NCI-H1930 (cell line): ENCODE measurements at places on chromosomes 3 and 15.

DNA sequence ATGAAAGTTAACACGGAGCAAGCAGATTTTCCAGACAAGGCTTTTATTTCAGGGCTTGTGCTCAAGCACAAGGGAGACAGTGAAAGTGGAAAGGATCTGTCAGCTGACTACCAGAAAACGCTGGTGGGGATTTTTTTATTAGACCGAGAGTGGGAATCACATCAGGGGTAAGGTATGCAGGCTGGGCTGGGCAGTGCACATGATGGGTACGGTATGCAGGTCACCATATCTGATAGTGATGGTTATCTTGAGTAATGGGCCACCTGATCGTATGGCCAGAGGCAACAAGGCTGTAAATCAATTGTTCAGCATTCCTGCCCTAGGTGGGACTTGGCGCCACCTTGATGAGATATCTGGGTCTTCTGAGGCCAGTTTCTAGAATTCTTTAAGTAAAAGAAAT lies 36.9 kb upstream of the PIAS1 start:
- no peak for DNase-seq

- DNase-seq = no peak
Observed at GRCh38 chr3:9627901-9628633, 21.2 kb upstream of the MTMR14 start.

DNA sequence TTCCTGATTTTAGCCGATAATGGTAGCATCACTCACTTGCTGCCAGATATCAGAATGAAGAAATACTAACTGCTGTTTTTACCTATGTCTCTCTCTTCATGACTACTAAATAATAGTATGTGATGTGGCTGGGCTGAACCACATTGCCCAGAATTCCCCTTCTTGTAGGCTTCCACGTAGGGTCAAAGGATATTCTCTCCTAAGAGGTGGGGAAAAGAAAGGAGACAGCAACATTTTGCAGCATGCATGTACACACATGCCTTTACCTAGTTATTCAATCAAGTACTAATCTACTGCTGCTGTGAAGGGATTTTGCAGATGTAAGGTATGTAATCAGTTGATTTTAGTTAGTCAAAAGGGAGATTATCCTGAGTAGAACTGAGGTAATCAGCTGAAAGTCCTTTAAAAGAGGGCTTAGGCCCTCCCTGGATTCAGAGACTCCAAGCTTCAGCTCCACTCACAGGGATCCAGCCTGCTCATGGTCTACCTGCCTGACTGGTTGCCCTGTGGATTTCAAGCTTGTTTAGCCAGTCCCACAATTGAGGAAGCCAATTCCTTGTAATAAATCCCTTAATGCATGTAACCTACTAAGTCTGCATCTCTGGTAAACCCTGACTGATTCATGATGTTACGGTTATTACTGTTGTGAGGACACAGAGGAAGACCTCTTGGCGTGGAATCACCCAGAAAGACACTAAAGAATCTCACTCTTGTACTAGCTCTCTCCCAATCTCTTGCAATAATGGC lies 20.4 kb downstream of the PLD1 start:
- no peak for DNase-seq

GRCh38 chr3:50559702-50560101 lies 7.8 kb downstream of the C3orf18 start:
- DNase-seq = no peak

GRCh38 chr3:192864941-192865340 lies 52.7 kb downstream of the MB21D2 start:
- no peak for DNase-seq

DNA sequence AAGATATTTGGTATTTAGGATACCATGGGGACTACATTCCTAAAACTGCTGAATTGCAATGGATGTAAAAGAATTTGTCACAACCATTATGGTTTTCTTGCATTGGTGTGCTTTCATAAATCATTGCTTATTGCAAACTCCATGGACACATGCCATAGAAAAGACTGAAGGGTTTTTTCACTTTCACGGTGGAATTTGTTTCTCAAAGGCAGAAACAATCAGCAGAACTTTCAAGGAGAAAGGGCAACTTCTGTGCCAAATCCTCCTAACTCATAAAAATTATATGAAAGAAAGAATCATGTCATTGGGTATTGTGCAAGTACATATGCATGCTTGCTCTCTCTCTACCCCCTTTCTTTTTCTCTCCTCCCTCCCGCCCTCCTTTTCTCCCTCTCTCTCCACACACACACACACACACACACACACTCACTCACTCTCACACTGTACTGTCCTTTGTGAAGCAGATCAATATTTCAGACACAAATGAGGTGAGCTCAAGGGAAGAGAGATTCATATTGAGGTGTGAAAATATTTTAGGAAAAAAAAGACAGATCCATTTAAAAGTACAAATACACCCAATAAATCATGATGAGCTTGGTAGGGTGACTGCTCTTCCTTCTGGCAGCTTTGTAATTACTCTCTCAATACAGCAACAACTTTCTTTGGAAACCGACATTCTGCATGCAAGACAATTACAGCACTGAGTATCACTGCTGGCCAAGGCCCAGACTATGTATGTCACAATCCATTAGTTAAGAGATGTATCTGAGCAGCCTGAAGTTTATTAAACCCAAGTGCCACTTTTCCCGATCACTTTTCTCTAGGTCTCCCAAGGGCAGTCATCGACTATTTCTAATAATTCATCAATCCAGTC lies 492.6 kb downstream of the TUSC7 start:
- DNase-seq = no peak

DNA sequence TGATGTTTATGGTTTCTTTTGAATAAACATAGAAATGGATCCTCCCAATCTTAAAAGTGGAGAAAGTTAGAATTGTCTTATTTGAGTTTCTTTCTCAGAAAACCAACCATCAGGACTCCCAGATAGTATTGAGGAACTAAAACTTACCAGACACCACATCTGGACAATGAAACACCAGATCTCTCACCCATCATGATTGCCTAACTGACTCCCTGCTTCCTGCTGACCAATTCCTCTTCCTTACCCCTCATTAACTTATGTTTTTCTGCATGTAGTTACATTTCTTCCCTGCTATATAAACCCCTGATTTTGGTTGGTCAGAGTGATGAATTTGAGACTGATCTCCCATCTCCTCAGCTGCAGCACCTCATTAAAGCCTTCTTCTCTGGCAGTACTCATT lies 242.0 kb upstream of the SETMAR start:
- DNase-seq = no peak

- DNase-seq = no peak
Observed at GRCh38 chr3:169390271-169390670, 273.2 kb downstream of the MECOM start.

- no peak for DNase-seq
Observed at GRCh38 chr3:30455840-30456239, 150.6 kb upstream of the TGFBR2 start.

DNA sequence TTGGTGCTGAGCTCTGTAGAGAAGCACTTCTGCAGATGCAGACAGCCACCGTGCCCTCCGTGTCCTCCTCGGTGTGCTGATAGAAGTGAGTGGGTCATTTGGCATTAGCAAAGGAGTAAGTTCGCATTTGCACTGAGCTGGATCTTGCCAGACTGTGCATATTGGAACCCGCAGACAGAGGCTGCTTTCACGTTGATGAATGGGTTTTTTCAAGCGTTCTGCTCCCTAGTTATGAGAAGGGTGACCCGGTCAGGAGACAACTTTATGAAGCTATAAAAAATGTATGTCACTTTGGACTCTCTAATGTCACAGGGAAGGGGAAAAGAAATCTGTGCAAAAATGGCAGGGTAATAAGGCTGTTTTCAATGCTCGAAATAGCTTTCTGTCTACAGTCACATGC lies 739.4 kb downstream of the MCTP2 start:
- DNase-seq = no peak

DNA sequence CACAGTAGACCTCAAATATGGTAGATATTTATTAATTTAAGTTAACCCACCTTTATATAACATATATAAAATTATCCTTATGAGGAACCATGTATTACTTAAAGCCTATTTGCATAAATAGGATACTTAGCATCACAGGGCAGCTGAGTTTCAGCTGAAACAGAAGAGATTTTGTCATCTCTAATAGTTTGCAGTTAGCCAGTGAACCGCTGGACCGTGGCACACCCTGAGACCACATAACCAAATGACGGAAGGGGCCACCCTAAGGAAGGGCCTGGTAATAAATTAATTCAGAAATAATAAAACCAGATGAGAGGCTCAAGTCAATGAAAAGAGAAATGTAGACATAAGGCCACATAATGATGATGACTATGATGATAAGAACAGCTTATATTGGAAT lies 107.7 kb downstream of the MYO5A start:
- no peak for DNase-seq

DNA sequence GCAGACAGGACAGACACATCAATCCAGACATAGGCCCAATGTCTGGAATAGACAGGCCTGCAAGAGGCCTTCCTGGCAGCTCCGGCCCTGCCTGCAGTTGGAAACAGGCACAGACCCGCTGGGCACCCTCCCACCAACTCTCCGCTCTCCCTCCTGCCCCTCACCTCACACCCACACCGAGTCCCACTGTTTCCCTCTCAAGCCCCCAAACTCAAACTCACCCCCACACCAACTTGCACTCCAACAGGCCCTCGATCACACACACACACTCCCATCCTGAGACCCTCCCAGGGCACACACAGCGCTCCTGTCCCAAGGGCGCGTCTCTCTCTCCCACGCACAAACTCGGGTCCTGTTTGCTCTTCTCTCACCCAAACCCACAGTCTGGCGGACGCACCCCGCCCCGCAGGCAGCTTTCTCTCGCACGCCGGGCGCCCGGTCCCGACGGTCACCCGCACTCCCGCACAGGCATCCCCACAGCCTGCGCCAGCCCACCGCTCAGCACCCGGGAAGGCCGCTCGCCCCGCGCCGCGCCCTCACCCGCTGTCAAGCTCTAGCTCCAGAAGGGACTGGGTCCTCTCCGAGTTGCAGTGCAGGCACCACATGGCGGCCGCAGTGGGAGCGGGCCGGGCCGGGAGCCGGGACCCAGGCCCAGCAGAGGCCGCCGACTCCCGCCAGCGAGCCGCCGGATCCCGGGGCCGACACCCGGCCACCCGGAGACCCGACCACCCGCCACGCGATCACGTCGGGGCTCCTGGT lies 106.2 kb downstream of the IQSEC1 start:
- DNase-seq = no peak

DNA sequence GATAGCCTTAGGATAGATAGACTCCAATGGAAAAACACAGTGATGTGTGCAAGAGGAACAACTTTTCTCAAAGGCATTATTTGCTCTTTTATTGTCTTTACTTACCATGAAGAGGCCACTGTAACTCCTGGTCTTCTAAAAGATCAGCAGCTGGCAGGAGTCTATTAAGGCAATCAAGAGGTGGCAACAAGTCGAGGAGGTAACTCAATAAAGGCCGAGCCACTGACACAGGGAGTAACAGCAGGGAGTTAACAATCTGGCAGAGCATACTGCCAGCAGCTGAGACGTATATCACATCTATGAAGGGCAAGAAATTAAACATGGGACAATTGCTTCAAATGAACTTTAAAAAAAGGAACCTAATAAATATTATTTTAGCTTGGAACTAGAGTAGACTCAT lies 106.2 kb downstream of the HERC1 start:
- no peak for DNase-seq

DNA sequence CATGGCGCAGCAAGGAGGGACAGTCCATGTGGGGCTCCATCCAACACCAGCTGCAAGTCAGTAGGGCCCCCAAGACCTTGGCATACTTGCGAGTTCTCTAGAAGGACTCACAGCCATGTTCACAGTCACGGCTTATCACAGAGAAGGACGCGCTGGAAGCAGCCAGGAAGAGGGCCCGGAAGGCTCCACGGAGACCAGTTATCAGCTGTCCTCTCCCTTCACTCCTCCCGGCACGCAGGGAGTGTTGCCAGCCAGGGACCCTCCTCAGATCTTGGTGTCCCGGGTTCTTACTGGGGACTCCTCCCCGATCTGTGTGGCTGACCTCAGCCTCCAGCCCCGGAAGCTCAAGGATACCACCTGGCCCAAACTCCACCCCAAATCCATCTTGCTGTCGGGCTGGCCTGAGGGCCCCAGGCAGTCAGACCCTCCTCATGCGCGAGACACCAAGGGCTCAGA lies 68.0 kb downstream of the SLTM start:
- DNase-seq = no peak

- DNase-seq = no peak
Observed at GRCh38 chr3:44108481-44108880, 133.2 kb upstream of the TOPAZ1 start.

DNA sequence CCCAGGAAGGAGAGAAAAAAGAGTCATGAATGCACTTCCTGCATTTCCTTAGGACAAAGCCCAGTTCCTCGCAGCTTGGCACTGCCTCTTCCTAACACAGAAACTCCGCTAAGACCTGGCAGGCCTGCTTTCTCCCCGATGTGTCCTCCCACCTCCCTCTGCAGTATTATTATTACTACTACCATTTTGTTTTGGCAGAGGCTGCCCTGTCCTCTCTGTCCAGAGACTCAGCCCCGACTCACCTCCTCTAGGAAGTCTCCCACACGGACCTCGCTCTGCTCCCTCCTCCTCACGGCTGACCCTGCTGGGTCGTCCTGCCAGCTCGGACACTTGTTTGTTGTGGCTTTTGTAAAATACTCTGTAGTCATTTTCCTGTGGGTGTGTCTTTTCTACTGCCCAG lies 107.2 kb upstream of the HACD2 start:
- no peak for DNase-seq

DNA sequence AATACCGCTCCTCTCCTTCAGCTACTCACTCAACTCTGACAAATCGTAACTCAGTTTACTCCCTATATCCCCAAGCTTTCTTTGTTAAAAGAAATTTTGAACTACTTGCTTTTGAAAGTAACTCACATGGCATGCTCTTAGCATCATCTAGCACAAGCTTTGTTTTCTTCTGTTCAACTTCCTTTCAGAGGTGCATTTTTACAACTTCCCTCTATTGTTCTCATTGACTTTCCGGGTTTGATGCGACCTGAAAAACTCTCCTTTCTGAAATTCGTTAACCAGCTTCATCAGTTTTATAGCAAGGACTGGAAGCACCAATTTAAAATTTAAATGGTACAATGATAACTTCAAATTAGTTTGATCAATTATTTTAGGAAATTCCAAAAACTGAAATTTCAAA lies 629.5 kb upstream of the TGFBR2 start:
- no peak for DNase-seq

GRCh38 chr3:125179143-125179883 lies 33.2 kb downstream of the SLC12A8 start:
- DNase-seq = no peak

GRCh38 chr15:78927077-78927790 lies 17.6 kb downstream of the CTSH start:
- no peak for DNase-seq

- DNase-seq = no peak
Observed at GRCh38 chr3:136690599-136690998, 61.6 kb downstream of the STAG1 start.

DNA sequence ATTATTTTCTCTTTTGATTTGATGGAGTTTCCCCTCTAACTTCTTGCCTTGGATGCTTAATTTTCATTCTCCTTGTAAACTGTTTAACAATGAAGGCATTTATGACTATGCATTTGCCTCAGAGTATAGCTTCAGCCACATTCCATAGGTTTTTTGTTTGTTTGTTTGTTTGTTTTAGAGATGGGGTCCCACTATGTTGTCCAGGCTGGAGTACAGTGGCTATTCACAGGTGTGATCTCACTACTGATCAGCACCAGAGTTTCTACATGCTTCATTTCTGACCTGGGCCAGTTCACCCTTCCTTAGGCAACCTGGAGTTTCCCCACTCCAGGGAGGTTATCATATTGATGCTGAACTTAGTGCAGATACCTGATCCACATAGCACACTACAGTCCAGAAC lies 4.1 kb downstream of the SECISBP2L start:
- no peak for DNase-seq

- no peak for DNase-seq
Observed at GRCh38 chr3:4752201-4753072, 226.8 kb upstream of the BHLHE40 start.
